Activated CD8-positive, alpha-beta memory T cell treated with anti-CD3 and anti-CD28 coated beads, Interleukin-2, amount 10 ng/mL, durations not matched to agents 7 days and 5 days (primary cell): ENCODE measurements at places on chromosomes 3 and 15. TPM values are rescaled to one million over a fixed set of nuclear protein-coding genes. Genes with fewer than 3 reads are reported as not detected.

GRCh38 chr3:58630710-58631092, 35.9 kb downstream of the FAM3D start:
- H3K4me3 ChIP-seq: no peak overlapping the region
- no peak for DNase-seq
- H3K27ac ChIP-seq: no peak overlapping the region
- H3K4me1 ChIP-seq: no peaks in the 10 kb centered on the region
- no peaks in the 10 kb centered on the region for H3K36me3 ChIP-seq

GRCh38 chr3:172694573-172695246, 16.2 kb downstream of the NCEH1 start:
- peaks cover 1% of the 10 kb centered on the region for H3K36me3 ChIP-seq
- DNase-seq: no peak
- H3K4me1 ChIP-seq: peaks cover 20% of the 10 kb centered on the region
- no peak overlapping the region for H3K27ac ChIP-seq

DNA sequence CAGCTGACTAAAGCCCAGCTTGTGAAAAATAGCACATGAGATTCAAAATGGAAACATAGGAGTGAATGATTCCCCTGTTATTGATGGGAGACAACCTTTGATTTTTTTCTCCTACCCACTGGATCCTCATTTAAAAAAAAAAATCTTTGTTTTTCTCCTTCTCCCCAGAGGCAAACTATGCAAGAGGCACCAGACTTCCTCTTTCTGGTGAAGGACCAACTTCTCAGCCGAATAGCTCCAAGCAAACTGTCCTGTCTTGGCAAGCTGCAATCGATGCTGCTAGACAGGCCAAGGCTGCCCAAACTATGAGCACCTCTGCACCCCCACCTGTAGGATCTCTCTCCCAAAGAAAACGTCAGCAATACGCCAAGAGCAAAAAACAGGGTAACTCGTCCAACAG, 2.6 kb downstream of the CACNA1D start:
- DNase-seq: no peak
- no peak overlapping the region for H3K27ac ChIP-seq
- H3K4me1 ChIP-seq: peaks cover 6% of the 10 kb centered on the region
- no peaks in the 10 kb centered on the region for H3K36me3 ChIP-seq
- peaks cover 68% of the 10 kb centered on the region for H3K27me3 ChIP-seq

- H3K4me3 ChIP-seq: no peak overlapping the region
- no peak for DNase-seq
- H3K36me3 ChIP-seq: peaks cover 28% of the 10 kb centered on the region
- H3K27ac ChIP-seq: no peak overlapping the region
- H3K4me1 ChIP-seq: no peaks in the 10 kb centered on the region
These were observed 88.1 kb downstream of the VPS8 start for GRCh38 chr3:184899953-184900595.

DNA sequence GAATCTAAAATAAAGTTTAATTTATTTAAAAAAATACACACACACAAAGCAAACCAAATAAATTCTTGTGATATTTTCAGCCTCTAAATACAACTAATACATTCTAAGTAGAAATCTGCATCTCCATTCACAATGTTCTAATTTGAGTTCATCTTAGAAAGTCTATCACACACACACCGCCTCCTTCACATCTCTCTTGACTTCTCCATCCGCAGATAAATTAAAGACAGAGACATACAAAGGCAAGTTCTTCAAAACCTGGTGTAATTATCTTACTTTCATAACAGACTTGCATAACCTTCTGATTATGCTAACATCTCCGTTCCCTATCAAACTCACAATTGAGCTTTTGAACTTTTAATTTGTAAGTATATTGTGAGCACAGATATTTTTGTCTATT, 657.3 kb downstream of the VGLL3 start:
- no peaks in the 10 kb centered on the region for H3K36me3 ChIP-seq
- H3K4me3 ChIP-seq: no peak overlapping the region
- no peak for DNase-seq
- H3K27me3 ChIP-seq: no peaks in the 10 kb centered on the region
- no peaks in the 10 kb centered on the region for H3K4me1 ChIP-seq
- H3K27ac ChIP-seq: no peak overlapping the region

- DNase-seq: no peak
- no peak overlapping the region for H3K4me3 ChIP-seq
- H3K4me1 ChIP-seq: peaks cover 47% of the 10 kb centered on the region
These were observed 39.0 kb downstream of the GABPB1 start for GRCh38 chr15:50315814-50316630.

- H3K36me3 ChIP-seq: no peaks in the 10 kb centered on the region
- no peak overlapping the region for H3K27ac ChIP-seq
- no peak for DNase-seq
- no peaks in the 10 kb centered on the region for H3K27me3 ChIP-seq
These were observed 86.4 kb downstream of the DNAJB8 start for GRCh38 chr3:128380295-128380694.

- H3K27ac ChIP-seq: no peak overlapping the region
- H3K27me3 ChIP-seq: no peaks in the 10 kb centered on the region
- DNase-seq: no peak
These were observed 40.0 kb downstream of the ADAMTS9 start for GRCh38 chr3:64647825-64648224.

DNA sequence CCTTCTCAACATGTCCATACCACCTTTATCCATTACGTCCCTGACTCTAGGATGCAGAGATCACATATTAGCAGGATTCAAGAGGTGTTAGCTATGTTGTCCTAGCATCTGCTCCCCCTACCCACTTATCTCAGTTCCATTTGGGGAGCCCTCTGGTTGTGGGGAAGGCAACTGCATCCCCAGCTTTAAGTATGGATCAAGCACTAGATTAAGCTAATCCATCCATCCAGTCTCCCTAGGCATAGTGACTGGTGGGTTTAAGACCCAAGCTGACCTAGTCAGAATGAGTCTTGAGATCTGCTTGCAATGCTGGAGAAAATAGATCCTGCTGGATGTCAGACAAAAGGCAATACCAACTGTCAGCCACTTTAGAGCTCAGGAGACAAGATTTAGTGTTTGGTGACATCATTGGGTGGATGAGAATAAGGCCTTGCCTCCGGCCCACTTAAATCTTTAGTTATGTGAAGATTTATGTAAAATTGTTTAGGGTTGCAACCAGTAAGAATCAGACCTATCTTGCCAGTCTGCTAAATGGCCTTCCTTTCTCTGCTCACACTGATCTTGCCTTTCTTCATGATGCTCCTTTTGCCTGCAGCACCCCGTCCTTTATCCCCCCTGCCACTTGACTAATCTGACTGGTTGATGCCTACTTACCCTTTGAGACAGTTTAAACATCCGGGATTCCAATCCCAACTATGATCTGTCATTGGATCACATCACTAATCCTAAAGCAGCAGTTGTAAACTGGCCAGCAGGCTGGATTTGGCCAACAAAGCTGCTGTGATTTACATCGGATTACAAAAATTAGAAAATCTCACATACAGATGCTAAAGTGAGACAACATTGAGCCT, 2.1 kb upstream of the ISY1 start:
- H3K4me1 ChIP-seq: peaks cover 33% of the 10 kb centered on the region
- no peaks in the 10 kb centered on the region for H3K27me3 ChIP-seq
- H3K27ac ChIP-seq: peak overlapping the region; percentile 97
- no peak for DNase-seq

DNA sequence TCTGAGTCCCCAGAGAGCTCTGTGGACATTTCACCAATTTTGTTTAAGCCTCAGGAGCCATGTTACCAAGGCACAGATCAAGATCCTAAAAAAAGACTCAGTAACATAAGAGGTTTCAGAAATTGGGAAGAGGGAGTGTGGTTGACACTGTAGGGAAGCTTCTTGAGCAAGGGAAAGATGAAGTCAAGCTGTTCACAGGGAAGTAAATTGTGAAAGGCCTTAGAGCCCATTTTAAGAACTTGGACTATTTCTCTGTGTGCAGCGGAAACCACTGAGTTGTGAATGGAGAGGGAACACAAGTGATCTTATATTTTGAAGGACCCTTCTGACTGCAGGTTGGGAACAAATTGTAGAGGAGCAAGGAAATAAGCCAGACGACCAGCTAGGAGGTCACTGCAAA, 18.7 kb downstream of the BCL2A1 start:
- no peak overlapping the region for H3K4me3 ChIP-seq
- H3K27ac ChIP-seq: no peak overlapping the region
- H3K36me3 ChIP-seq: peaks cover 5% of the 10 kb centered on the region

DNA sequence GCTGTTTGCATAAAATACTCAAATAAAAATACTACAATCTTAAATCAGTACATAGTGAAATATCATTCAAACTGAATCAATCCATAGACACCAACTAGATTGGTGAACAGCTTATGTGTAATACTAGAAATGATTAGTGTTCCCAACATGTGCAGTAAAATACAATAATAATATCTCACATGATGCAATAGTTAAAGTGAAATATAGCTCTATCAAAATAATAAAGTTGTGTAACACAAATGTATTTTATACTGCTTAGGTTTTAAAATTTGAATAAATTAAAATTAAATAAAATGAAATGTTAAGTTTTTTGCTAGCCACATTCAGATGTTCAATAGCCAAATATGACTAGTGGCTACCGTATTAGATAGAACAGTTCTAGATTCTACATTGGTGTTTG, 714.1 kb downstream of the ZNF385D start:
- H3K27me3 ChIP-seq: no peaks in the 10 kb centered on the region
- no peak overlapping the region for H3K27ac ChIP-seq
- H3K4me3 ChIP-seq: no peak overlapping the region
- no peaks in the 10 kb centered on the region for H3K4me1 ChIP-seq
- no peaks in the 10 kb centered on the region for H3K36me3 ChIP-seq

DNA sequence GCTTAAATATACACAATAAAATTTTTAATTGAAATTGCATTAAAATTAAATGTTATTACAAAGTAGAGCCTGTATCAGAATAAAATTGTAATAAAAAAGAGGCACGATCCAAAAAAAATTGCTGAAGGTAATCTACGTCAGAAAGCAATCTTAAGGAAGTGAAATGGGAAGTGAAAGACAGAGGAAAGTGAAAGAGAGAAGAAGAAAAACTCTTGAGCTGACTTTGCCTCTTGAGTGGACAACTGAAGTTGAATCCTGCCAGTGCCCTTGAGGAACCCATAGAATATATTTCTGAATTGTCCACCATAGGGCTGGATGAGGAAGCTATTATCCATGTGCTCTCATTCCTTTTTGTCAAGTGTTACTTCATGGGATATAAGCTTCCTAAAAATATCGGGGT, 285.1 kb upstream of the STAC start:
- DNase-seq: no peak
- H3K36me3 ChIP-seq: no peaks in the 10 kb centered on the region
- H3K27ac ChIP-seq: no peak overlapping the region
- H3K4me1 ChIP-seq: no peaks in the 10 kb centered on the region
- H3K27me3 ChIP-seq: no peaks in the 10 kb centered on the region

DNA sequence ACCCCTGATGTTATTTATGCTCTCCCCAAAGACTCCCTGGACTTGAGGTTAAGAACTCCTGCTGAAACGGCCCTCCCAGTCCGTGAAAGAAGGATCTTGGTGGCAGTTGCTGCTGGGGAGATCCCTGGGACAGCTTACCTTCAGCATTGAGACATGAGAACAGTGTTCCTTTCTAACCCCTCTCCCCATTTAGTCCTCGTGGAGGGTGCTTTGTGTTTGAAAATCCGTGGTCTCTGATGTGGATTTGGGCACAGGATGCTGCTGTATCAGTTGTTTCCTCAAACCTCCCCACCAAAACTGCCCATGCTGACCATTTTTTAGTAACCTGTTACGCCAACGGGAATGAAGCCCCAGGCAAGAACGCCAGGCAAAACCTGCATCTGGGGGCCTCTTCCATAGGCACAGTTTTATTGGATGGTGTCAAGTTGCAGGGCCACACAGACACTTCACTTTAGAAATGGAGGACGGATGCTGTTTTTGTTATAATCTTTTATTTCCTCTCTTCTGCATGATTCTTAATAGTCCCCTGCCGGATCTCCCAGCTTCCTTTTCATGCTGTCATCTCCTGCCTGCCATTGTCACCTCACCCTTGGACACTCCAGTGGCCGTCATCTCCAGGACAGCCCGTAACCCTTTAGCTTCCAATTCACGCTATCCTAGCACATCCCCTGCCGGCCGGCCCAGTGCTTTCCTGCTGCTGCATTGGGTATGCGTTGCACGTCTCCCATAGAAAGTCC, 31.7 kb upstream of the CEMIP start:
- H3K27ac ChIP-seq: no peak overlapping the region
- no peak overlapping the region for H3K4me3 ChIP-seq
- no peaks in the 10 kb centered on the region for H3K36me3 ChIP-seq
- no peaks in the 10 kb centered on the region for H3K4me1 ChIP-seq
- H3K27me3 ChIP-seq: no peaks in the 10 kb centered on the region

GRCh38 chr3:176078906-176079305, 1118.4 kb downstream of the TBL1XR1 start:
- H3K36me3 ChIP-seq: no peaks in the 10 kb centered on the region
- H3K27ac ChIP-seq: no peak overlapping the region
- H3K4me1 ChIP-seq: no peaks in the 10 kb centered on the region
- no peak for DNase-seq

DNA sequence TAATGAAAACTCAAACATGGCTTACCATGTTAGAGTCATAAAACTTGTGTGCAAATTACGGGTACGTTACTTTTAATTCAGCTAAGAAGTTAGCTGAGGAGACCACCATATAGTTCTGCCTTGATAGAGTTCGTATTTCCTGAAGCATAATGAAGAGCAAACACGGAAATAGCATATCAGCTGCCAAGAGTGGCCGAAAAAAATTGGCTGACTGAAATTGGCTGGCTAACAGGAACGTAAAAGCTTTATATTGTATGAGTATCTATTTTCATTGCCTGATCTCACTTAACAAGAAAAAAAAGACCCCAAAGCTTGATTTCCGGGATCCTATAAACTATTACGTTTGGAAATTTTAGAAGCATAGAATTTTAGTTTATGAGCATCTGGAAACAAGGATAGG, 1222.9 kb downstream of the ZPLD1 start:
- H3K4me3 ChIP-seq: no peak overlapping the region

DNA sequence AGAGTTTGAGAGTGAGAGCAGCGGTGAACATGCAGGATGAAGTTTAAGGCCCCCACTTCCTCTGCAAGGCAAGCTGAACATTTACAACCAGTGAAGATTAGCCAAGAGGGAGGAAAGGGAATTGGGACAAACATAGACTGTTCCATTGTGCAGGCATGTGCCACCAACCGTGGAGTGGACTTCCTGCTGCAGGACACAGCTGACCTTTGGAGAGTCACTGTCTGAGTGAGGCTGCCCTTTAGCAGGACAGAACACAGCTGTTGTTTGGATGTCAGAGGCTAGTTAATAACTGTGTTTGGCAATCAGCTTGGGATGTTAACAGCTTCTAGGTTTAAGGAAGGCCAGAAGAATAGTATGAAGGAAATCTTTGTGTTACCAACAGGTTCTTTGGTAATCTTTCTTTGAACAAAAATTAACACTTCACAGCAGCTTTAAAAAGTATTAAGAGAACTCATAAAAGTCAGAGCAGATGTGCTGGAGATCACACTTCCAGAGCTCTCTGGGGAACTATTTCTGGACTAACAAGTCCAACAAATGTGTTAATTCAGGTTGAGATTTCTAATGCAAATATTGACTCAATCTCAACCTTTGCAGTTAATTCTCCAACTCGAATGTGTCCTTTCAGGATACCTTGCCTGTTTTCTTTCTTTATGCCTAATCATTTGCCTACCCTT, 31.4 kb downstream of the CTDSPL start:
- H3K27ac ChIP-seq: no peak overlapping the region
- H3K36me3 ChIP-seq: no peaks in the 10 kb centered on the region
- peaks cover 4% of the 10 kb centered on the region for H3K4me1 ChIP-seq
- H3K4me3 ChIP-seq: no peak overlapping the region

Gene DZIP1L
- total RNA-seq: 0.38 TPM

Gene SQOR
- 86.4 TPM for total RNA-seq

Gene SCG3
- total RNA-seq: not detected

Gene FSIP1
- 0.50 TPM for total RNA-seq

Gene SCAMP5
- total RNA-seq: 0.94 TPM

Gene CACNA1D
- 1.5 TPM for total RNA-seq

Gene CILP
- not detected for total RNA-seq

Gene DYNLT2B
- total RNA-seq: 19.9 TPM

Gene ITIH3
- not detected for total RNA-seq
